ENCODE measurements at places on chromosomes 2 and 18.

DNA sequence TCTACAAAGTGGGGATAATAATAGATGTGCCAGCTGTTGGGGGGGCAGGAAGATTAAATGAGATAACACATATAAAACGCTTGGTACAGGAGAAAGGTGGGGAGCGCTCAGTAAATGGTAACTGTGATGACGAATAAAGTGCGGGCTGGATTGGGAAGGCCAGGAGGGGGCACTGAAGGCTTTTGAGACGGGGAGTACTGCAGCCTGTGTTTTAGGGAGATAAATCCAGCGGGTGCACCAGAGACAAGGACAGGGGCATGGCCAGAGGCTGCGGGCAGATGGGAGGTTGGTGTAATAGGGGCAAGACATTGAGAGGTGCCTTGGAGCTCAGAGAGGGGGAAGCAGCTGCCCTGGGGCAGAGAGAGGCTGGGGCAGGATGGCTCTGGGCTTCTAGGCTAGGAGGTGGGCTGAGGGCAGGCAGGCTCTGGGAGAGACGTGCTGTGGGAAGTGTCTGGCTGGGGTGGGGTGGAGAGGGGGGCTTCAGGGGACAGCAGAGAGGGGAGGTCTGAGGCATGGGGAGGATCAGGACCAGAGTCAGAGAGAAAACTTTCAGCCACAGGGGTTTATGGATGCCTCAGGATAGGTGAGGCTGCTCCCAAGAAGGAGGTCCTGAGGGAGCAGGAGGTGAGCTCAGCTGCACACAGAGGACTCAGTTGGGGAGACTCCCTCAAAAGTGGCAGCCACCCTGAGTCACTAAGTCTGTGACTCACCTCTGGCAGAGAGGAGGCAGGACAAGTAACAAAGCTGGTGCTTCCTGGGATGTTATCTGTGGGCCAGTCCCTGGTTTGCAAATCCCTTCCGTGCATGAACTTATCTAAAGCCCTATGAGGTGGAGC, 18.8 kb downstream of the TEX44 start:
- DNase-seq: no peak

DNA sequence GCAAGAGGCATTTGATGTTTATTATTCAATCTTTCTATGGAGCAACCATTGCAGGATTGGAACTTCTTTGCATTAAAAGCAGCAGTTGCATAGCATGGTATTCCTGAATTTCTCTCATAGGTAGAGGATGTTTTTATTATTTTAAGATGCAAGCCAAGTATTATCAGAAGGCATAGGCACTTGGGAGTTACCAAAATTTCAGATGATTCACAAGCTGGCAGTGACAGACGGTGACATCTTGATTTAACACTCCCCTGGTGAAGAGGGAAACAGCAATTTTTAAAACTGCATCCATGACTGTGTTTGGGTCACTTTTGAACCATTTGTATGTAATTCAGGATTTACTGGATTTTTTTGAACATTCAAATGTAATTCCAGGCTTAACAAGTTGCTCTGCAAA, 654.3 kb downstream of the SLC4A3 start:
- no peak for DNase-seq

GRCh38 chr2:22501851-22502250, 883.1 kb upstream of the KLHL29 start:
- DNase-seq: no peak

- no peak for DNase-seq
Measured at GRCh38 chr2:224171226-224171625, 132.1 kb upstream of the SERPINE2 start.

DNA sequence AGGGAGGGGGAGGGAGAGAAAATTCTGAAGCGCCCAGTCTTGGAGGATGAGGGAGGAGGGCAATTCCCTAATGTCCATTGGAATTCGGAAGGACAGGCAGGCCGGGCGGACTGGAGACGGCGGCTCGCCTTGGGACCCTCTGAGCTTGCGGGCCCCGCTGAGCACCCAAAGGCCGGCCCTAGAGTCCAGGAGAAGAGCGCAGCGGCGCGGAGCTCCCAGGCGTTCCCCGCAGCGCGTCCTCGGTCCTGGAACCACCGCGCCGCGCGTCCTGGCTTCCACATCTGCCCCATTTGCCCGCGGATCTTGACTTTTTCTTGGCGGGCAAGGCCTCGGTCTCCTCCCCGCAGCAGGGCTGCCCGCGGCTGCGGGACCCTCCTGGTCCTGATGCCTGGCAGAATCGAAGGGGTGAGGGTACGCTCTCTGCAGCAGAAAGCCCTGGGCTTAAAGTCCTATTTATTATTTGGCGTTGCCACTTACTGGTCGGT, 675 bp upstream of the MLPH start:
- DNase-seq: no peak

- DNase-seq: no peak
Measured at GRCh38 chr18:74773171-74773624, 175.5 kb downstream of the ZNF407 start.

DNA sequence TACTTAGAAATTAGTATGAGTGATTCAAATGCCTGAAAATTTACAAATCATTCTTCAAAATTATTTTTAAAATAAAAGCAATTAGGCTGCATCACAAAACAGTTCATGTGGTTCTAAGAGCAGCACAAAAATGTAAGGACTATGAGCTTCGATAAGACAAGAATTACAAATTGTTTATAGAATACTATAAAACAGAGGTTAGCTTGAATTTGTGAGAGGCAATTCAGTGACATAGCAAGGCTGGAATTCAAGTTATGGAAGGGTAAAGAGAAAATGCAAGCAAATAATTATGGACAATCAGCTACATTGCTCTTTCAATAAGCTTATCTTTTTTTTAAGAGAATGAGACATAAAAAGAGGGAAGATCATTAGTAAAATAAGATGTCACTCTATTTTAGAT, 7.1 kb upstream of the XIRP2 start:
- no peak for DNase-seq

DNA sequence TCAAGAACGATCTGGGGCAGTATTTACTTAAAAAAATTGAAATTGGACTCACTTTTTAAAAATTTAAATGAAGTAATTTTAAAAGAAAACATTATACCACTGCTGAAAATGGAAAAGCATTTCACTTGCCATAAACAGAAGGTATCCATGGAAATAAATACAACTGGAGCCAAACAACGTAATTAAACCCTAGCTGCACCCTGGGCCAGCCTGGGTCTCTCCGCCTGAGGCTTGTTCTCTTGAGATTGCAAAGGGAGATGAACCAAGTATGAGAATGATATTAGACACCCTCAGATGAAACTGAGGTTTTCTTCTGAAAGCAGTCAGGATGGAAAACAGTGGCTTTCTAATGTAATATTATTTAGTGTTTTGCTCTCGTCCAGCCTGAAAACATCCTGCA, 264.4 kb downstream of the KCNE4 start:
- no peak for DNase-seq

GRCh38 chr18:22932885-22933205, 283 bp upstream of the RBBP8 start:
- DNase-seq: peak; percentile 65

DNA sequence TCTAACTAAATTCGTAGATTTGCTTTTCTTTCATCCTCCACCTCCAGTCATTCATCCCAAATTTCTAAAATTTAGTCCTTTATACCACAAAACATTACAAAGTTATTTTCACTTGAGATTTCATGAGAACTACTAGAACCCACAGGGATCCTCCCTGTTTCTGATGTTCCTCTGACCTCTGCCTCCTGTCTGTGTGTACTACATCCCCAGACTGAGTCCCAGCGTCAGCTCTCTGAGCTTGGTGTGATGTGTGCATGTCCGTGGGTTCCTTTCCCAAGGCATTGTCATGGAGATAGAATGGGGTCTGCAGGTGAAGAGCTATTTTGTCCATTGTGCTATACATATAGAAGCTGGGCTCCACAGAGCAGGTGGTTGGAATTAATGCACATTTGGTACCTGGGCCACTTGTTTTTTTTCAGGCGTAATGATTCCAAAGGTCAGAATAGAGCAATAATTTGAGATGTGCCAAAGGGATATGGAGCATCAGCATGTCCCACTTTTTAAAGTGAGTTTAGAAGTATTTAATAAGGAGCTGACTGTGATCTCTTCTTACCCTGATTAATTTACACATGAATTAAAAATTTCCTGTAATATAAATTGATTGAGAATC, 151.2 kb upstream of the BOD1L2 start:
- DNase-seq: no peak

- peak; percentile 8 for DNase-seq
Measured at GRCh38 chr2:44392338-44392943, 30.7 kb downstream of the CAMKMT start.

- no peak for DNase-seq
Measured at GRCh38 chr2:177030451-177031105, 182.0 kb upstream of the HNRNPA3 start.

Measured in NCI-H1417 treated with DMSO at 0.1 percent for 48 hours (cell line).